Placental epithelial cell (primary cell): ENCODE measurements at places on chromosomes 1 and 21. TPM values are rescaled to one million over a fixed set of nuclear protein-coding genes. Genes with fewer than 3 reads are reported as not detected.

Gene TAL1
- total RNA-seq: not detected in 2 replicates

Gene ATP1A4
- total RNA-seq: 2.4 and 13.0 TPM in 2 replicates

Gene NHLH2
- under 0.01 TPM in 1 of 2 replicates, not detected in the other for total RNA-seq

Gene TAS1R3
- 0.11 and 0.39 TPM in 2 replicates for total RNA-seq

Gene THEM4
- total RNA-seq: 8.9 and 13.3 TPM in 2 replicates

Gene TSACC
- not detected in 2 replicates for total RNA-seq
